ENCODE measurements at places on chromosomes 4 and X.

GRCh38 chr4:164508097-164508496 is 245.8 kb upstream of the SMIM31 start:
- DNase-seq: no peak

DNA sequence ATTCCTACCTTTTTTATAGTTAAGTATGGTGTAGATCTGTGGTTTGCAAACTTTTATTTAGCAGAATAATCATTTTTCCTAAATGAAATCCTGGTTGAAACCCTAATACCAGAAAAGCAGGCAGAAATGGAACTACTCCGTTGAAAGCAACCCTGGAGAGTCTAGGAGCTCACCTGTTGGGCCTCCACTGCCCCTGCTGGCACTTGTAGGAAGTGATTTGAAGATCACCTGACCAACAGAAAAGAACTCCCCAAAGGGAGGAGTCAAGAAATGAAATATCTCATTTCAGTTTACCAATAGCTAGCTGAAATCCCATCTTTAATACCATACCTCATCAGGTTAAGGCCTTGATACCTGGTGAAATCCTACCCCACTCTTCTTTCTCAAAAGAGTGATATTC is 277.1 kb downstream of the KLHL13 start:
- DNase-seq: no peak

DNA sequence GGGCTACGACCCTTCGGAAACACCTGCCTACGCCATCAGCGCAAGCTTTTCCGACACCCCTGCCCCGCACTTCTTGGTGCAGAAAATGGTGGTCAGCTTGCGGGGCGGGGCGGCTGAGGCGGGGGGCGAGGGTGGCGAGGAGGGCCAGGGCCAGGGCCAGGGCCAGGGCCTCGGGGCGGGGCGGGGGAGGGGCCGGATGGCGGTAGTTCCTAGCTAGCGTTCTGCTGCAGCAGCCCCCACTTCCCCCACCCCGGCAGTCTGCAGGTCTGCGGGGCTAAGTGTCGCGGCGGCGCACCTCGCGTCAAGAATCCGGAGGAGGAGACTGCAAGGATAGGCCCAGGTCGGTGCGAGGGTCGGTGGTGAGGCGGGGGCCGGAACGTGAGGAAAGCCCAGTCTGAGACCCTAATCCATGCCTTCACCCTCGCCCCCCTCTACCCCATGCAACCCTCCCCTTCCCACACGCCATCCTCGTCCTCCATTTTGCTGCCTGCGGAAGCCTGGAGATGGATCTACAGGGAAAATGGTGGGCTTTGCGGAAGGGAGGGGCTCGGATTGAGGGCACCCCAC is 600 bp downstream of the BEX4 start:
- peak; percentile 5 for DNase-seq

- no peak for DNase-seq
Observed at GRCh38 chr4:181755846-181756245, 487.4 kb upstream of the TENM3 start.

GRCh38 chr4:88573276-88573980 is 18.9 kb upstream of the HERC3 start:
- DNase-seq: no peak

DNA sequence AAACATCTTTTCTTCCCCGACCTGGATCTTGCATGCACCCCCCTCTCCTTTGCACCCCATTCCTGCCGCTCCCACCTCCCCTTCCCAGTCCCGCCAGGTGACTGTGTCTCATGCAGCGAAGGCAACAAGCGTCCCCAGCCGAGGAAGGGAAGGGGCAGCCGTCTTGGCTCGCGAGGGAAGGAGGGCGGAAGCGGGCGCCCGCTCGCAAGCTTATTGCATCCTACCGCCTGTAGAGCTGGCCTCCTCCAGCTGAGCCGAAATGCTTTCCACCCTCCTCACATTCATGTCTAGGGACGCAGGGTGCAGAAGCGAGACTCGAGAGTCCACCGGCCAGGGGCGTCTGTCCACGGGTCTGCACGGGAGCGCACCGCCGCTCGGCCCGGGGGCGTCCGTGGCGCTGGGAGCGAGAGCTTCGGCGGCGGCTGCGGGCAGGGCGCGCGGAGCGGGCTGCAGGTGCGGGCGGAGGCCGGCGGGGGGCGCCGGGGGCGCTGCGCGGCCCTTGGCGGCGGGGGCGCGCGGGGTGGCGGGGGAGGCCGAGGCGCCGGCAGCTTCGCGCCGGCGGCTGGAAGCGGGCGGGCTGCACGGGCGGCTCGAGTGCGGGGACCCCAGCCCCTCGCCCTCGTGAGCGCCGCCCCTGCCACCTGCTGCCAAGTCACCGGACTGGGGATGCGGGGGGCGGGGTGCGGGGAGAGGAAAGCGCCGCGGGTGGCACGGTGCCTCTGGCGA is at the start of gene KCNIP4:
KCNIP4 (minus strand) TSS at position 426 of the 726 bp plus-strand sequence.
- DNase-seq: no peak

GRCh38 chr4:176357359-176358082 is 37.8 kb downstream of the SPCS3 start:
- DNase-seq: no peak

DNA sequence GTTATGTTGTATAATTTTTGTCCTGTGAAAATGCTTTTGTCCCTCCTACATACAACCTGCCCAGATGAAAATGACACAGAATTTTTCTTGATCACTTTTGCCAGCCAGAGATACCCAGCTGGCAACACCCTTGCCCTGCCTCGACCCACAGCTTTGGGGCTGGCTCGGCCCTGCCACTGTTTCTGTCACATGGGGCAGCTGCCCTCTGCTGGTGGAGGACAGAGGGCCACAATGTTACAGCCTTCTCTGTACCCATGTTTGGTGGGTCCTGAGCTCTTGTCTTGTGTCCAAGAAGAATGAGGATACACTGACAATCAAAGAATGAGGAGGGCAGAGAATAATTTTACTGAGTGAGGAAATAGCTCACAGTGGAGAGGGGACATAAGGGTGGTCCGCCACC is 31.1 kb downstream of the BMP15 start:
- peak; percentile 1 for DNase-seq

- no peak for DNase-seq
Observed at GRCh38 chrX:74656079-74656745, 41.8 kb upstream of the RLIM start.

GRCh38 chrX:13938829-13939530 is 90.7 kb downstream of the GEMIN8 start:
- DNase-seq: no peak

All from activated T-helper 9 cell treated with anti-CD3 and anti-CD28 coated beads, Interleukin-2, amount 50 U/mL, for 16 hours (primary cell).